ENCODE measurements at places on chromosomes 11 and 22.
A peak's percentile ranks its signal among the peaks of the same experiment; 100 is the strongest.

GRCh38 chr22:38874529-38875222 is 2.7 kb upstream of the CBX6 start:
- no peak for DNase-seq

- no peak for DNase-seq
Measured at GRCh38 chr11:87252869-87253268, 215.1 kb downstream of the TMEM135 start.

DNA sequence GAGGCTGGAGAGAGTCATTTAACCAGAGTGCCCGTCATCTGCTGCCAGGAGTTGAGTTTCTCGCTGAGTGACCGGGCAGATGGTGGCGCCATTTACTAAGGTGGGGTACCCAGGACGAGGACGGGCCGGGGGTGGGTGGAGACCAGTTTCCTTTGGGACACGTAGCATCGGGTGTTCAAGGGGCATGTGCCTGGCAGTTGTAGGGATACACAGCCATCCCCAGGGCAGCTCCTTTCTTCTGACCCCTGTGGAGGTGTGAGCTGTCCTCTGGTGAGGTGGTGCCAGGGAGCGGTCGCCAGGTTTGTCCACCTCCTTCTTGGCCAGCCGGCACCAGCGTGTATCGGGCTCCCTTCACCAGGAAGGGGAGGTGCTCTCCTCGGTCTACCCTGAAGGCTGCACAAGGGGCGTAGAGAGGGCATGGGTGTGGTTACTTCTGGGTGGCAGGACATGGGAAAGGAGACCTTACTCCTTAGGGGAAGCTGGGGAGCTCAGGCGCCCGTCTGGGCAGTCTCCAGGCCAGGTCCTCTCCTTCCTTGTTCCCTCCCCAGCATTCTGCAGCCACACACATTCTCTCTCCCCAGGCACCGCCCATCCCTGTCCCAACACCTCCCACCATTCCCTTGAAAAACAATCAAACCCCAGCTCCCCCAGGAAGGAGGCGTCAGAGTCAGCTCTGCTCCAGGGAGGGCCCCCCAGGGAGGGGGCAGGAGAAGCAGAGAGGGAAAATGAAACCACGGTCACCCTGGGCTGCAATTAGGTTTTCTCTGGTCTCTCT is 10.3 kb upstream of the MB start:
- DNase-seq = peak; percentile 75

DNA sequence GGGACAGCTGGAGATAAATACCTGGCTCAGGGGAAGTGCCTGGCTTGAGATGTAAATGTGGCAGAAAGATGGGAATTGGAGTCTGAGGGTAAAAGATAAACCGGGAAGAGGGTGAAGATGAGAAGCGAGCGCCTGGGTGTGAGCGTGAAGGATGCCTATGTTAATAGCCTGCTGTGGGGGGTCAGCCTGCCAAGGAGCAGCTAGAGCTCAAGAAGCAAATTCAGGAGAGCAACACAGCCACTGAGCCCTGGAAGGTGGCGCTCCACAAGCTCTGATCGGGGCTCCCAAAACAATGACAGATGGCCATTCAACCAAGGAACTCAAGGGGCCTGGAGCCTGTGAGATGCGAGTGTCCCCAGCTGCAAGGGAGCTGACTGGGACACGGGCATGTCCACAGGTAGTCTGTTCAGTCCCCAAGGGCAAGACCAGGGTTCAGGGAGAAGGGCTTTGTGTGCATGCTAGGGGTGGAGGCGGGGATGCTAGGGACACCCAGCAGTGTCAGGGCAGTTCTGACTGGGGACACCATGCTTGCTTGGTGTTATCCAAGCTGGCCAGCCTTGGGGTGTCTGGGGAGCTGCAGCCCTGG is 2.8 kb downstream of the GSC2 start:
- no peak for DNase-seq

DNA sequence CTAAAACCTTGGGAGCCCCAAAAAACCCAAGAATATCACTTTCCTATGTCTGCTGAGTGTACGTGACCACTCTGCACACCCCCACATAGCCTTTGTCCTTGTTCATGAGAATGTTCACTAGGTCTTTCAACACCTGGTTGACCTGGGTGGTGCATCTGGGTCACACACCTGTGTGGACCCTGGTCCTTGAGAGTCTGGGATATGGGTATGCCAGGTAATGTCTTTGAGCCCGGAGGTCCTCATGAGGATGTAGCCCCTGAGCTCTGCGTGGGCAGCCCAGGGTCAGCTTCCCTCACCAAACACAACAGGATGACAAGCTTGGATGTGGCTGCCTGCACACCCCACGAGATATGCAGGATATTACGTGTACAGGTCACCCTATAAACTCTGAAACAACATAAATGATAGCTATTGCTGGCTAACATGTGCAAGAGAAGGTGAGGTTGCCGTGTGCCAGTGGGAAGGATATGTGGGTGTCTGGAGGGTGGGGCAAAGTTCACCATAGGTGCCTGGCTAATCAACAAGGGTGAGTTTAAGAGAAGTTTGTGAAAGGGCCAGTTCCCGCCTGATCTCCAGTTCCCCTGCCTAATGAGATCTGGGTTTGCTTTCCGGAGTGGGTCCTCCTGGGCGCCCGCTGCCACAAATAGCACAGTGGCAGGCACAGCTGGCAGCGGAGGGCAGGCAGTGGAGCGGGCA is 1.4 kb upstream of the PPARA start:
- no peak for DNase-seq

GRCh38 chr11:13297917-13298356 is 20.3 kb downstream of the BMAL1 start:
- no peak for DNase-seq

DNA sequence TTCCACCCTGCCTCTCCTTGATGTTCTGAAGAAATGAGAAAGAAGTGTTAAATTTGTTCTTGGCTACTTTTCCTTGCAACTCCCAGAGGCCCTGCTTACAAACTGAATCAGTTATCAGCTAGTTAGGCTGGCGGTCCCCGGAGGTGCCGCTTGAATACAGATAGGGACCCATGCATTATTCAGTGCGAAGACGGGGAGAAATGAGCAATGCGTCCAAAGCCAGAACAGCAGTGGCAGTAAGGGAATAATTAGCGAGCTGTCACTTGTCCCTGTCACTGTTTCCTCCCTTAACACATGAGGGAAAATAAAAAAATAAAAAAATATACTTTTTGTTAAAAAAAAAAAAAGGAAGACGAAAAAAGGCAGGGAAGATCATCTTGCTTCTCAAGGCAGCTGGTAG is 528.1 kb downstream of the MN1 start:
- no peak for DNase-seq

GRCh38 chr11:121482231-121483129 is 29.7 kb upstream of the SORL1-AS1 start:
- peak; percentile 20 for DNase-seq

Measured in ecto neural progenitor cell (in vitro differentiated cells).